Frontal cortex (tissue), 4 donors: ENCODE measurements at places on chromosomes 4 and X. TPM values are rescaled to one million over a fixed set of nuclear protein-coding genes. Genes with fewer than 3 reads are reported as not detected.

DNA sequence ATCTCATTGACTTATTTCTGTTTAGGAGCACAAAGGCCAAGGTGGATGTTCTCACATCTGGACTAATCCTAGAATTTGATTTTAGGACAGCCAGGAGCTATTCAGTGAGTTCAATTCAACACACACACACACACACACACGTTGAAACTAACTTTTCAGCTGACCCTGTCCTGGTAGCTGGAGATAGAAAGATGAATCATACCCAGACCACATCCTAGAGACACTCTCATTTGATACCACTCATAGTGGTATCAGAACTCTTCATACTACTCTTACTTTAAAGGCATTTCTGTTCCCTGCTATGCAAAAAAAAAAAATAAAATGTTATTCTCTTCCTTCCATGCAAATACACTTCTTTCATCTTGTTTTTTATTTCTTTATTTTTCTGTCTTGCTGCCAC, 36.7 kb downstream of the KLF8 start:
- no peak for DNase-seq

- no peak for DNase-seq
Observed at GRCh38 chr4:27966664-27967063, 1106.0 kb downstream of the STIM2 start.

The NRK gene
- under 0.01 TPM for total RNA-seq

- DNase-seq: no peak
Observed at GRCh38 chrX:129808829-129809796, 29.4 kb downstream of the SASH3 start.

The SMR3B gene
- total RNA-seq: not detected

DNA sequence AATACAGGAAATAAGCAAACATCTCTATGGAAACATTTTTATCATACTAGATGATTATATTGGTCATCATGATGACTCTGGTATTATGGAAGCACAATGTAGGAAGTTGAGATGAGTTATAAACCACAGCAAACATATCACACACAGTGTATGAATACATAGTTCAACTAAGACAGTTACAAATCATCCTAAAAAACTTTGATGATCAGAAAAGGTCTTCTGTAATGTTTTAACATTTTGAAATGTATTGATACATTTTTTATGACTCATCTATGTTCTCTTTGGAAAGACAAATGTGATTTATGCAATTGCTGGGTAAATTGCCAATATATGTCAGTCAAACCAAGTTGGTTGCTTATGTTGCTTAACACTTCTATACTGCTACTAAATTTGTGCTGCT, 4.8 kb downstream of the CXCL3 start:
- no peak for DNase-seq

GRCh38 chr4:155271557-155271956, 63.1 kb downstream of the NPY2R start:
- DNase-seq: no peak

DNA sequence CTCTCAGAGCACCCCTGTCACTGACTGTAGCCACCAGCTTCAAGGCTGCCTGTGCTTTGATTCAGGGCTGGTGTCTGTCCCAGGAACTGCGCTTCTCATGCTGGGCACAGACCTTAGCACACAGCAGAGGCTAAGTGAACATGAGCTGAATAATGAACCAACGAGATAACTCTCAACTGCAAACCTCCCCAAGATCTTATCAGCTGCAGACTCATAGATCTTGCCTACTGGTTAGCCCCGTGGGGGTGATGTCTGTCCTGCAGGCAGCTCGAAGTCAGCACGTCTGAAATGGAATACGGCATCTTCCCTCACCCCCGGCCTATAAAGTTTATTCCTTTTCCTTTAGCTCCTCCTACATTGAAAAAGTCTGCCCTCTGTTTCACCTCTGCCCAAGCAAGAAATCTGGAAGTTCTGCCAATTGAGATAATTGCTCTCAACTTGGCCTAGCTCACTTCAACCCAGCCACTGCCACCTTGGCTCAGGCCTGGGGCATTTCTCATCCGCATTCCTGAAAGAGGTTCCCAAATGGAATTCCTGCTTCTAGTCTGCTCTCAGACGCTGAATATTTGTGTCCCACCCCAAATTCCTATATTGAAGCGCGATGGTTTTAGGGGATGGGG, 73.7 kb downstream of the GATB start:
- no peak for DNase-seq

The ASMT gene
- 0.41 TPM for total RNA-seq

DNA sequence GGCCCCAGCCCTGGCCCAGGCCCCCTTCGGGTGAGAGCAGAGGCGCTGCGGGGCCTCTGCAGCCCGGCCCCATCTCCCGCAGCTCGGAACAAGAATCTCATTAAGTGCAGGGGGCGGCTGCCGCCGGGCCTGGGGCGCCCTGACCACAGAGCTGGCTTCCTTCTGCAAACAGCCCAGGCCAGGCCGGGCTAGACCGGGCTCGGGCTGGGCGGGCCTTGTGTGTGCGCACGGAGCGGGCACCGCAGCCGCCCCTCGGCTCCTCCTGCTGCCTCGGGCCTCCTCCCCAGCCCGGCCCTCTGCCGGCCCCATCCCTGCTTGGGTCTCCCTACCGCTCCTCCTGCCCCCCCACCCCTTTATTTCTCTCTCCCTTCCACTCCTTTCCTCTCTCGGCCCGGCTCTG, 83.3 kb downstream of the EFNB1 start:
- DNase-seq: no peak

GRCh38 chr4:165505958-165506837, 127.4 kb downstream of the CPE start:
- DNase-seq: no peak

The CFAP47 gene
- 5.3 TPM for total RNA-seq

- DNase-seq: no peak
Observed at GRCh38 chrX:68440940-68441339, 7.6 kb upstream of the OPHN1 start.

The SERPINA7 gene
- not detected for total RNA-seq

DNA sequence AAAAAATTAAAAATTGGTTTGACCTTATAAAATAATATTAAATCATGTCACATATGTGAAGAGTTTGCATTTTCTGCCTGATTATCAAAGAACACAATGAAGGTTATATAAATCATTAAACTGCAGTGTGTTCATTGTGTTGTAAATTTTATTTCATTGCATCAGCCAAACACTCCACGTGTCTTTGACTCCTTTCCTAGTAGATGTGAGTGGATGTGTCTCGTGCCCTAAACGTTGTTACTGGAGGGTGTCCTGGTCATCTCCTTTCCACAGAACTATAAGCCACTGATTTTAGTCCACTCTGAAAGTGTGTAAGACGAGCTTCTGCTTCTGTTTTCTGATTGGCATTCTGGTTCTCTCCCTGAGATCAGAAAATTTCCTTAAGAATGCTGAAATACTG, 127.3 kb downstream of the NDST4 start:
- DNase-seq: no peak

The POLN gene
- 8.6 TPM for total RNA-seq

GRCh38 chr4:8402181-8402597, 38.3 kb downstream of the ACOX3 start:
- no peak for DNase-seq
